ENCODE measurements at places on chromosomes 2 and 18.

DNA sequence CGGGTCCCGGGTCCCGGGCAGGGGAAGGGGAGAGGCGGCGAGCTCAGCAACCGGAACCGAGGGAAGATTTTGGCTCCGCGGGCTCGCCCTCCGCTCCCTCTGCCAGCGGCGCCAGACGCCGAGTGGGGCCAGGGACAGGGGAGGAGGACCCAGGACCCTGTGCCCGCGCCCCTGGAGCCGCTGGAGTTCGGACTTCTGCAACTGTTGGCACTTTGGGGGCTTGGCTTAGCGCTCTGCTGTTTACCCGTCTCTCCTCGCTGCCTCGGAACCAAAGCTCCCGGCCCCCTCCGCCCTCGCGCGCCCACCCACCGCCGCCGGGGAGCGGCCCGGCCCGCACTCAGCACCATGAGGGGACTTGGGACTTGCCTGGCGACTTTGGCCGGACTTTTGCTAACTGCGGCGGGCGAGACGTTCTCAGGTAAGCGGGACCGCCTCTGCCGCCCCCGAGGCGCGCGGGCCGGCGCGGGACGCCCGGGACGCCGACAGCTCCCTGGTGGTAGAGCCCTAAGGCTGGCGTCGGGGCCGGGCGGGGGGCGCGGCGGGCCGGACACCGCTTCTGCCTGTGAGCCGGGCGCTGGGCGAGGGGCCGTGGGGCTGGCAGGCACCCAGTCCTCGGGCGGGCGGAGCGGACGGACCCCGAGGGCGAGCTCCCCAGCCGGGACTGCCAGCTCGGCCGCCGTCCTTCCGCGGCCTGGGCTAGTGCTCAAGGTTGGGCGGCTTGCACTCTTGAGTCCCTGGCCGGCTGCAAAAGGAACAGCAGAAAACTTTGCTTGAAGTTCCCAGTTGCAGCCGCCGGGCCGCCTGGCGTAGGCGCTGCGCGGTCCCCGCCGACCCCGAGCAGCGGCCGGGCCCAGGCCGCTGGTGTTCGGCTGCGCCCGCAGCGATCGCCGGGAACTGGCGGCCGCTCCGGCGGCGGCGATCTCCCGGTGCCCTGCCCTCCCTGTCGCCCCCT is 634 bp downstream of the PTPRM start:
- no peak for DNase-seq

DNA sequence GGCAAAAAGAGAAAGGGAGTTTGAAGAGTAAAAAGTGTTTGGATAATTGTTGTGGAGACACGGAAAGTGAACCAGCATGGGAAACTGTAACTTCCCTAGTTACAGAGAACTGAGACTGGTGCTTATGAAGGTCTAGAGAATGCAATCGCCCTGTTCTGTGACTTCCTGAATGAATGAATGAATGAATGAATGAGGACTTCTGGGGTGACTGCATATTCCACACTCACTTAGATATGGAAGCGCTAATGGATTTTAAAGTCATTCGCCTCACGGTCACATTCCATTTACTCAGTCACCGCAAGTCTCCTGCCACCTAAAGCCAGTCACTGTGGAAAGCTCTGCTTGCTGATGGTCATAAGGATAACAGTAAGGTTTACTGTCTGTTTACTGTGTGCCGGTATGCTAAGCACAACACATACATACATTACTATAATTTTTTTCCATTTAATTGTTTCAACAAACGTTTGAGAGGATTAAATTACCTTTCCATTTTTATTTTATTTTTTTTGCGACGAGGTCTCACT is 138.2 kb downstream of the CABLES1 start:
- DNase-seq, result no peak

- no peak for DNase-seq
These were observed 42.5 kb upstream of the ZNF519 start for GRCh38 chr18:14174706-14175085.

- no peak for DNase-seq
These were observed 17.6 kb downstream of the MYL12B start for GRCh38 chr18:3279201-3280185.

GRCh38 chr2:201126308-201127151 is 10.6 kb downstream of the CFLAR start:
- no peak for DNase-seq

GRCh38 chr2:207334624-207335371 is 169.1 kb upstream of the KLF7 start:
- no peak for DNase-seq

DNA sequence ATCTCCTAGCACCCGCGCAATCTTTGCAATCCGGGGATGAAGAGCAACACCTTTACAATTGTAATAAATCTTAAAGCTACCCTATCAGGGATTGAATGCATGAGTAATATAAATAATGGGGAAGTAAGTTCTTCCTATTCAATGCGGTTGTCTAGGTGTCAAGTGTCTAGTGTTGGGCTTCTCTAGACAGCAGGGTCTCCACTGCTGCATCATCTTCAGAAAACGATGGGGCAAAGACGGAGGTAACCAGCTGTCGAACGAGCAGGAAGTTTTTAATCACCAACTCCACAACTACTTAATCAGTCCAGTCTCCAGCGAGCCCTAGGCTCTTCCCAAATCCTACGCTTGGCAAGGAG is 573 bp downstream of the STAM2 start:
- no peak for DNase-seq

DNA sequence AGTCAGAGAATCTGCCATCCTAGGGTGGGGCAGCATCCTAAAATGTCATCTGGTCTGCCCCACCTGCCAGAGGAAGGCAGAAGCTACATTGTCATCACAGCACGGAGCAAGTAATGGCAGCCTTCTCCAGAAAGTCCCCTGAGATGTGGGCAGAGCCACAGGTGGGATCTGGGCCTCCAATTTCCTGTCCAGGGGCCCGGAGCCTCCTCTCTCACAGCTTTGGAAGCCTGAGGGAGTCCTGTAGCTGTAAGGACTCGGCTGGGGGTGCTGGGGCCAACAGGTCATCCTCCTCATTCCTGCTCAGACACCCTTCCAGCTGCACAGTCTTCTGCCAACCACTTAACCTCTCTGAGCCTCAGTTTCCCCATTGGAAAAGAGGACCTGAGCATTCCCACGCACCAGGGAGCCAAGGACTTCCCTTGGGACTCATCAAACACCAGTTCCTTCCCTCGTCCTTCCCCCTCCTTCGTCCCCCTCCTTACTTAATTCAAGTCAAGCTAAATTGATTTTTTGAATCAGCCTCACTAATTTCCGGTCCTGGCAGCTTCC is 48.6 kb upstream of the ID2 start:
- DNase-seq, result no peak

DNA sequence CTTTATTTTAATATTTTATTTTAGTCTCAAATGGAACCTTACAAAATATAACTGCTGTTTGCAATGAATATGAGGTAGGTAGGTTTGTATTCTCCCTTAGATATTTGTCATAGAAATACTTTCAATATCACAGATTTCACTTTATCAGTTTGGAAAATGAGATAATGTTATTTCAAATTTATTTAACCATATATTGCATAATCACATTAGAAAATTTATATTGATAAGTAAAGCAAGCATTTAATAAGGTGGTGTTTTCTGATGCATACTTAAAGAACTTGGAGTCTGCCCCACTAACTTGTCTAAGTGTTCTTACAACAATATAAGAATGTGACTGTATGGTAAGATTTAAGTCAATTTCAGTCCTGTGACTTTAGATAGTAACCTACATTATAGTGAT is 85.1 kb downstream of the UBE2E3 start:
- no peak for DNase-seq

DNA sequence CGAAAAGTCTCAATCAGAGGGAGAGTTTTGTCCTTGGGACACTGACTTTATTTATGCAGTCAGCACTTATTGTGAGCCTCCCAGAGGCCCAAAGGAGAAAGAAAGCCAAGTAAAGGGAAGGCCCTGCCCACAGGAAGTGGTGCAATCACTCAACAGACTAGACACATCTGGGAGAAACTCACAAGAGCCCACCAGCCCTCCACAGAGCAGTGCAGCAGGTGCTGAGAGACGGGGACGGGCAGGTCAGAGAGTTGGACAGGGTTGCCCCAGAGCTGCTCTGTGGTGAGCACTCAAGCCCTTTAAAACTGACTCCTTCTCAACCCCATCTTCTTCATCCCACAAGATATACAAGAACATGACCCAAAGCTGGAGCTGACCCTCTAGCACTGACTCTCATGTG is 96.0 kb downstream of the TFCP2L1 start:
- DNase-seq, result no peak

- DNase-seq, result no peak
These were observed 56.4 kb upstream of the PCBP1 start for GRCh38 chr2:70030724-70031420.

GRCh38 chr18:58687871-58688308 is 16.6 kb downstream of the MALT1 start:
- DNase-seq, result peak; percentile 44

- no peak for DNase-seq
These were observed 98.0 kb downstream of the ADCYAP1 start for GRCh38 chr18:1002653-1003178.

DNA sequence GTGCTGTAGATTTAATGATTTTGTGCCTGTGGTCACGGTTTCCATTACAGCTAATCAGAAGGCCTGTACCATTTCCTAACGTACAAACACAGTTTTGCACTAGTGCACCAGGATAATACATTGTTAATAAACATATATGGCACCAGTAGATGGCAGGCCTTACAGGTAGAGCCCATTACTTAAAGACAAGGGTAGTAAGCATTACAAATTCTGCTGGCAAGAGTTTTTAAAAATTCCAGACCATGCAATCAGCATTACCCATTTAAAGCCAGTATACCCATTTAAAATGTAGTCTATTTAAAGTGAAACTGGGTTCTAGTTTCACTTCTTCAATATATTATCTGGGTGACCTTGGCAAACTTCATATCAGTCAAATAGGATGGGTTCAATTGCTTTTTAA is 224.2 kb downstream of the NUP35 start:
- DNase-seq, result no peak

DNA sequence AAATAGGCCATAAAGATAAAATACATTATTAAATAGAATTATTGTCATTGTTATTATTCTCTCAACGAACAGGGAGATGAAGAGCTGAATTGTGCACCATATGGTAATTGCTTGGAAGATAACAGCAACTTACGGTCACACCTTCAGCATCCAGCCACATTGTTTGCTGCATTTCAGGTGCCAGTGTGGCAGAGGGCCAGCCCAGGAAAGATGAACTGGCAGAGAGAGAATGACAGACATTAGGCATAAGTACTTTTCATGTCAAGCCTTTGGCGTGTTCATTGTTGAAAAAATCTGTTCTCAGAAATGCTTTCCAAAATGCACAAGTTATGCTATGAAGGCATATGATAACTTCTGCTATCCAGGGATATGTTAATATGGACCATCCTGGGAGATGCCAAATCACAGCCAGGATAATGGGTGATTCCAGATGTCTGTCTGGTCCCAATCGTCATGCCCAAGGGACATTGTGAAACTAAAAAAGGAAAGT is 748.6 kb upstream of the PIK3C3 start:
- no peak for DNase-seq

DNA sequence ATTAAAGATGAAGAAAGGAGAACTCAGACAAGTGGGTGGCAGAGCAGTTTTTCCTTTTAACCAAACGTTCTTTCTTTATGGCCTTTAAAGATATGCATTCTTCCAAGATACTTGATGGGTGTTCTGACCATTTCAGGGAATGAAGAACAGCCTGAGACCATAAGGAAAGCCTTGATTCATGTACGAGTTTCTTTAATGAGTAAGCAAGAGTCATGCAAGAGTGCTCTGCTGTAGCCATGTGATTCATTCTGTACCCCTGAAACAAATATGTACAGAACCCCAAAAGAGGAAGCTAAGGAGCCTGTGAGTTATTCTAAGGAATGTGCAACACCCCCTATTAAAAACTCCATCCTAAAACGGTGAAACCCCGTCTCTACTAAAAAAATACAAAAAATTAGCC is 372.8 kb downstream of the MTX2 start:
- DNase-seq, result no peak

DNA sequence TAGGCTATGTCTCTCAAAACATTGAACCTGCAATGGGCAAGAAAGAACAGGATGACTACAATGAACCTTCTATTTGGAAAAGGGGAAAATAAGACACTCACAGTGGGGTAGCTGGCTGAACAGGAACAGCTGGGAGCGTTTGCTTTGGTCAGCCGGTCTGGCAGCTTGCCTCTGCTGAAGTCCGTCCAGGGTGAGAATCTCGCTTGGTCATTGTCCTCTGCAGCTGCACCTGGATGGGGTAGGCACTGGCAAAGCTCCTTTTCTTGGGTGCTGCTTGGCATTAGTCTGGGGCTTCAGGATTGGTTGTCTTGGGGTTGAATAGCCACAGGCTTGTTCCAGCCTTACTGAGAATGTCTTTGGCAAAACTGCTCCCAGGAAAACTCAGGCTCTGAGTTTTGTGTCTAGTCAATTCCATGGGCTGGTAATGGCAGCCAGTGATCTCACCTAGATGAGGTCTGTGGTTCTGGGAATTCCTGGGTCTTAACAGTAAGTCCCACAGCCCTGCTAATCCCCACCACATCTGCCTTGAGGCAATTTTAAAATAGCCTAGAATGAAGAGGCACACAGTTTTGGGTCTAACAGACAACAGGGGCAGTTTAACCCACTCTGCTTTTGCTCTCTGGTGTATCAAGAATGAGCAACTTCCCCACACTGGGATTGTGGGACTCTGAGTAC is 13.4 kb downstream of the NEDD4L start:
- no peak for DNase-seq

DNA sequence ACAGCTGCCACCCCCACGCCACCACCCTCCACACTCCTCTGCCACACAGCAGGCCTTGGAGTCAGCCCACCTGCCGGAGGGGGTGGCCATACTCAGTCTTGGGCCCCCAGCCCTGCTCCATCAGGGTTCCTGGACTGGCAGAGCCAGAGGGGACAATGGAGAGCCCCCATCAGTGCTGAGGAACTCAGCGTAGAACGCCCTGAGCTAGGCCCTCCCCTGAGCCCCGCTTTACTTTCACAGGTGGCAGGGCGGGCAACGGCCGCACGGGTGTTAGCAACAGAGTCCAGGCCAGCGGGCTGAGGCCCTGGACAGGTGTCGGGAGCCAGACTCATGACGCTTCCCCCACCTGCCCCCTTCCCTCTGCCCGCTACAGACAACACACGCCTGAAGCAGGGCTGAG is 47.1 kb downstream of the FOSL2 start:
- no peak for DNase-seq

All from activated effector memory CD4-positive, alpha-beta T cell treated with Interleukin-2 at 50 U/mL for 16 hours (primary cell).